NCI-H1092 treated with DMSO at 0.1 percent for 48 hours (cell line): ENCODE measurements at places on chromosomes 1 and 21.

GRCh38 chr1:194774535-194774934, 1588.1 kb upstream of the B3GALT2 start:
- no peak for DNase-seq

- no peak for DNase-seq
Observed at GRCh38 chr21:39568361-39568760, 44.4 kb upstream of the B3GALT5 start.

DNA sequence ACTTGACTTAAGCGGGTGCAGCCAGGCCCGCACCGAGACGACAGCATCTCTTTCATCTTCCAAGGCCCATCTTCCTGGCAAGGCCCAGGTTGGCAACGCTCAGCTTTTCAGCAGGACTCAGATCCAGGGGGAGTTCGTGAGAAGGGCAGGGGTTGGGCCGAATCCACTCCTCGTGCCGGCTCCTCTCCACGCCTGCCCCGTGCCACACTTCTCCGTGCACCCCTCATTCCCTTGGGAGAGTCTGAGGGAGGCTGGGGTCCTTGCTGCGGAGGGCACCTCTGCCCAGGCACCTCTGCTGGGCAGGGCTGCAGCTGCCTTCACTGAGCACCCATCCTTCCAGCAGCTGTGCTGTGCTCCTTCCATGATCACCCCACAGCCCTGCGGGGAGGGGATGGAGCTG, 22.3 kb downstream of the PRDM16 start:
- DNase-seq = no peak

DNA sequence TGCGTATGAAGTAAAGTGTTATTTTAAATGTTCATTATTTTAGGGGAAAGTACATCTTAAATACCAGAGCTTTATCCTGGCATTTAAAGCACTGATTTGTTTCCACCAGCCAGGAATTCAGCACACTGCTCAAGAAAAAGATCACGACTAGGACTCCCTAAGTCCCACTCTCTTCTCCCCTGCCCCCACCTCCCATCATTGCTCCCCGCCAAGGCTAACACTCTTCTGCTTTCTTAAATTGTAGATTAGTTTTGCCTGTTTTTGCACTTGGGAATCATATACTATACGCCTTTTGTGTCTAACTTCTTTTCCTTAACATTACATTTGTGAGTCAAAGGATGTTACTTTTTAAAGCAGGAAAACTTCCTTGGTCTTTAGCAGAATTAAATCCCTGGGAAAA, 37.5 kb upstream of the C1orf105 start:
- DNase-seq = no peak

DNA sequence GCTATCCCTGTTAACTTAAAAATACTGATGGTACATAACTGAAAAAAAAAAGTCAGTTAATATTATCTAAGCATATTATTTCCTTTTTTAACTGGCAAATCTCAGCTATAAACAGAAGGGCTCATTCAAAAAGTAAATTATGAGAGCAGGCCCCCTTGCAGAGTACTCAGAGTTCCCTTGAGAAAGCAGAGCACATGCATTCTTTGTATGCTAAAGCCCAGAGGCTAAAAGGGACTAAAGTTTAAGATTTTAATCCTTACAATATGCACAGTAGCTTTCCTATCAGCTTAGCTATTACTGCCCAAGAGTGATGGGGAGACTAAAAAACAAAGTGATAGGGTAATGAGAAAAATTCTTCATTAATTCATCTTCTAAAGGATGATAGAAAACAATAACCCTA, 18.5 kb downstream of the SLC16A1 start:
- no peak for DNase-seq

DNA sequence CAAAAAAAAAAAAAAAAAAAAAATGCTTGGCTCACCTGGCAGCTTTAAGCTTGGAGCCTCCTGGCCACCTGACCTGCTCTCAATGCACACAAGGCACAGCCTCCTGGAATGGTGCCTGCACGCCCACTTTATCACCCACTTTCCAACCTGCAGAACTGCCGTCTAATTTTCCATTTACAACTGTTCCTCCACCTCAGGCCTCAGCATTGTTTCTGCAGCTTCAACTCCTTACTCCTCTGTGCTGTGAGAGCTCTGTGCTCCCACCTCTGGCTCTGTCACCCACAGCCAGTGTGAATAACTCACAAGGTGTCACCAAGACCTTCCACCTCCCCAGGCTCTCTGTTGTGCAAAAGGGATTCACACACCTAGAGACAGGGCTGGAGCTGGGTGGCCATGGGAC, 38.7 kb upstream of the GPR157 start:
- no peak for DNase-seq
